ENCODE measurements at places on chromosomes 11 and 22.

DNA sequence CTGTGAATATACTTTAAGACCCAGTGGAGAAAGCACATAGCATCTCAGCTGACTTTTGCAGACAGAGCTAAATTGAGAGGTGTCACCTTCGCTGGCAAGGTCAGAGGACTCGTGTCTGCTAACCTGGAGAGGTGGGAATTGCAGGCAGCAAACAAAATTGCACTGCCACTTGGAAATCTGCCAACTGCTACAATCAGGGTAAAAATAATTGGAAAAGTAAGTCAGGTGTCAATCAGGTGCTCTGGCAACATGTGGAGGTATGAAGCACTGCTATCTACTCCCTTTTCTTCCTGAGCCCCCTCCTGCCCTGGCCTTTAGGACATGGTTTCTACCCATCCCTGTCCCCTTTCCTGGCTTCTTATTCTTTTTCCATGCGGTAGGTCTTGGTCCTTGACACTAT, 24.1 kb upstream of the LRRC55 start:
- DNase-seq = no peak

- no peak for DNase-seq
Measured at GRCh38 chr11:114832532-114833125, 154.3 kb downstream of the NXPE2 start.

GRCh38 chr22:35367331-35367886, 13.5 kb upstream of the HMOX1 start:
- no peak for DNase-seq

GRCh38 chr11:112795142-112795815, 165.9 kb upstream of the NCAM1 start:
- DNase-seq = peak; percentile 26

GRCh38 chr11:80532633-80533232, 1091.9 kb upstream of the TENM4 start:
- DNase-seq = no peak

DNA sequence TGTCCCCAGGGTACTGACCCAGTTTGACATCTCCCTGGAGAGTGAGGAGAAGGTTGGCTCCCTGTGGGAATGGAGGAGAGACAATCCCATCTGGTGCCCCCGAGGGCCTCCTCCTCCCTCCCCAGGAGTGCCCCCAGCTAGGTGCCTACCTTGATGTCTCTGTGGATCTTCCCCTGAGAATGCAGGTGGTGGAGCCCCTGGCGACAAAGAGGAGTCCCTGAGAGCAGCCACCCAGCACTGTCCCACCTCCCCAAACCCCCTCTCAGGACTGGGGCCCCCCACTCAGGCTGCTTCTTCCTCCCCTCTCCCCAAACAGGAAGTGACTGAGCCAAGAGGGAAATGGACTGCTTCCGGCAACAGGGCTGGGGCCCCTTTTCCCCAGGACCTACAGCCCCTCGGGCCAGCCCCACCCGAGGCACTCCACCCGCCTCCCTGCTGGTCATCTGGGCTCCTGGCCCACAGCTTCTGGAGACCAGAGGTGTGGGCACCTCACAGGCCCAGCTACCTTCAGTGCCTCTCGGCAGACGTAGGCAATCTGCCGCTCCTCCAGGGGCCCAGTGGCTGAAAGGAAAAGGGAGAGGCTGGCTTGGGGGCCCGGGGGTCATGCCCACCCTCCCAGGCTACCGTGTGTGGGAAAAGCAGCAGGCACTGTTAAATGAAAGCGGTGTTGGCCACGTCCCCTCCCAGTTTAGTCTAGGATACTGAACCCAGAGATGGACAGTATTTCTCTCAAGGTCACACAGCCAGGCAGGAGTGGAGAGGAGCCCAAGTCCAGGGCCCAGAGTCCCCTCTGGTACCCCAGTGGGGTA, 1.2 kb downstream of the MAP4K2 start:
- no peak for DNase-seq

DNA sequence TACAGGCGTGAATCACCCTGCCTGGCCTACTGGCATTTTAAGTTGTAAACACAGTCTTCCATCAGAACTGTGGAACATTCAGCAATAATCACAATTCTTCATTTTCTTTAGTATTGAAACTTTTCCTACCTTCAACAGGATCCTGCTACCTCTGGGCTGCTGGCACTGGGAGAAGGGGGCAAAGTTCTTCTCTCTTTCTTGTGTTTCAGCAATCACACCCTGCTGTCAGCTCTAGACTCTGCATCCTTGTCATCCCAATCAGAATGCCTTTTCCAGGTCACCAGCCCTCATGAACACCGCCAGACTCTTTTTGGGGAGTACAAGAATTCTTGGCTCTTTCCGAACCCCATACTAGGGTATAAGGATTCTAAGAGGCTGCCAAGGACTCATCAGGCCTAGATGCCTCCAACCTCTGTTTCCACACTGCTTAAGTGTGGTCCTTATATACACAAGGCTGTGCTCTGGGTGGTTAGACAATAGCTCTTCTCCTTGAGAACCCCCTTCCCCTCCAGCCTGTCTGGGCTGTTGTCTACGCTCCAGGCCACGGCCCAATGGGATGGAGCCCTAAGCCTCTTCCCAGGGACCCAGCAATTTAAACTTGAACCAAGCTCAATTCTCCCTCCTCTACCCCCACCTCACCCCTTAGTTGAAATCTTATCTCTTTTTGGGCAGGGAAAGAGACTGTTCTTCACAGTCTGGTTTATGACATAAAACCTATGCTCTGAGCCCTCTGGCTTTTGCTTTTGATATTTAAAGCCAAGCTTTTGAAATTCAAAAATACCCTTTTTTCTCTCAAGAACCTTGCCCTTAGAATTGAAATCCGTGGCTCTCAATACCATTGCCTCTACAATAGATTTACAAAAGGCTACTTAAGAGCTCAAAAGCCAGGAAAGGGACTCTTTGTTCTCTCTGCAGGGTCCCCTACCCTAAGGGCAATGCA, 327.4 kb downstream of the BUD13 start:
- DNase-seq = no peak

GRCh38 chr11:127071606-127072005, 71.0 kb upstream of the KIRREL3 start:
- DNase-seq = no peak

DNA sequence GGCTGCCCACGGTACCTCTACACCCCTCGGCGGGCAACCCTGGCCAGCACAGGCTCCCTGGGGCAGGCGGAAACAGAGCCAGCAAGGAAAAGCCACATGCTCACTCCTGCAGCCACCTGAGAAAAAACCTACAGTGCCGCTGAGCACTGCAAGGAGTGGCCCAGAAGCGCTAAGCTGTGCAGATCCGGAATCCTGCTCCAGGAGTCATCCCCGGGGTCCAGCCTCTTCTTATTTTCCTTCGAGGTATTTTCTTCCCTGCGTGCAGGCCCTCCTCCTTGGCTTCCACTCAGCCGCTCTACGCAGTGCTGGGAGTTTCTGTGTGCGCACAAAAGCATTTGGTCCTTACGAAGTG, 81.0 kb downstream of the TRMU start:
- no peak for DNase-seq

DNA sequence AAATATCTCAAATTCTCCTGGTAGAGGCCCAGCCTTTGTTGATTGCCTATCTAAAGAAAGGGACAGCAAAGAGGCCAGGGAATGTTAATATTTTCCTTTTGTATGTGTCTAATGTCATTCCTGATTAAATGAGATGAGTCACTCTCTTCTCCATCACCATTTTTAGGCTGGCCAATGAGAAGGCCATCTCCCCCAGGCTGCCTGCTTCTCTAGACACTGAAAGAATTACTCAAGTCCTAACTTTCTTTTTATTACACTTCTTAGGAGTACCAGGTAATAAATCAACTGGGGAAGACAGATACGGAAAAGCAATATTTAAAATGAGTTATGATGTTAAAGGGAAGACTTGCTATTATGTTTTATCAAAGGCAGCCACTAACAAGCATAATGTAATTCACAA, 259.2 kb upstream of the SORL1-AS1 start:
- no peak for DNase-seq

- no peak for DNase-seq
Measured at GRCh38 chr11:119791701-119792151, 62.7 kb upstream of the NECTIN1 start.

GRCh38 chr22:26265281-26265680, 96.0 kb downstream of the SEZ6L start:
- DNase-seq = no peak

GRCh38 chr22:45971408-45972028, 5.4 kb downstream of the WNT7B start:
- DNase-seq = no peak

DNA sequence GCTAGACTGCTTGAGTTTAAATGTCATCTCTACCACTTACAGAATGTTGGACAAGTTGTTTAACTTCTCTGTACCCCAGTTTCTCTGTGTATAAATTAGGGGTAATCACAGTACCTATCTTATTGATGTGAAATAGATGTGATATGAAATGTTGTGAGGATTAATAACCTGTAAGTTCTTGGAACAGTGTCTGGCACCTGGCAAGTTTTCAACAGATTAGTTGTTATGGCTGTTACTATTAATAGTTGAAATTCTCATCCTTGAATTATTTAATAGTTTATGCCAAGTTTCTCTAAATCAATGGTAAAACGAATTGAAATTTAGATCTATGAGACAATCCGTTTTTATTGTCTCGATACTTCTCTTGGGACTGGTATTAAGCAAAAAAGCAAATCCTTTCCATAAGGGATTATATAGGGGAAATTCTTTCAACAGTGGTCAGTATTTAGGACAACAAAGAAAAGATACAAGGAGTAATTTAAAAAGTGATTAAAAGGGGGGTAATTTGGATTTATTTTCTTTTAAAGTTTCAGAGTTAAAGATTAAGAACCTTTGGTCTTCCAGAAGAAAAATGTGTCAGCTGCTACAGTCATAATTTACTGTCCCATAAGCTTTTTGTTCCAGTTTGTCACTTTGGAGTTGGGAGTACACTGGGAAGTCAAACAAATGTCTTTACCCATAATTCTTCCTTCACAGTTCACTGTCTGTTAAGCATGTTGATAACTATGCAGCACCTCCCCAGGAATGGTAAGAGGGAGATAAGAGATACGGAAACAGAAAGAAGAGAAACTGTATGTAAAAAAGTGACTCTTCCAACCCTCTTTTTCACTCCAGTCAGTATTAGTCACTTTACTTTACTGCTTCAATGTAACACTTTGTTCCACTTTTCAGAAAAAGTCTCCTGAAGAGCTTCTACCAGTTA, 13.2 kb downstream of the PDE3B start:
- DNase-seq = no peak

GRCh38 chr11:124763156-124763947, 1.3 kb upstream of the ESAM start:
- peak; percentile 40 for DNase-seq

DNA sequence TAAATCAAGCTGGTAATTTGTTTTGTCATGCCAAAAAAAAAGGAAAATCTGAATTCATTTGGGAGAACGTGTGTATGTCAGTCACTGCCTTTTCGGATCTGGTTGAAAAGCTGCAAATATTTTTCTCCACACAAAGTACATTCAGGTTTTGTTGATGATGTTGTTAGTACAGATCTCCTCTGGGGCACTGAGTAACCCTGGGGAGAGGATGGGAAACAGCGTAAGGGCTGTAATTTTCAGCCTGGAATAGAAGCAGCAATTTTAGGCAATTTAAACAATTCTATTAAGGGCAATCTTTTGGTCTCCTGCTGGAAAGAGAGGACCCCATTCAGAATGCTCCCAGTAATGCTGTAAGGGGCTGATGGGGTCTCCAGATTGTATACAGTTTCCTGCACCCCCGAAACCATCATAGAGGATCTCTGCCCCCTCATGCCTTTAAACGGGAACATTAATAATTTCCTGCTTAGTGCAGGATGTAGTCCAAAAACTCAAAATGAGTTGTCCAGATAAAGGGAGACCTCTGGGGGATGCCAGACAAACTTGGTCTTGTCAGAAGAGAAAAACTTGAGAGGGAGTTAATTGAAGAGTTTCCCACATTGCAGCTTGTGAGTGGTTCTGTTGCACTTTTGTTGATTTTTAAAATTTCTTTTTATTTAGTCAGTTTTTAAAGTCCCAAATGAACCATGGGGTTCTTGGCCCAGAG, 132.3 kb downstream of the COMMD9 start:
- DNase-seq = no peak

DNA sequence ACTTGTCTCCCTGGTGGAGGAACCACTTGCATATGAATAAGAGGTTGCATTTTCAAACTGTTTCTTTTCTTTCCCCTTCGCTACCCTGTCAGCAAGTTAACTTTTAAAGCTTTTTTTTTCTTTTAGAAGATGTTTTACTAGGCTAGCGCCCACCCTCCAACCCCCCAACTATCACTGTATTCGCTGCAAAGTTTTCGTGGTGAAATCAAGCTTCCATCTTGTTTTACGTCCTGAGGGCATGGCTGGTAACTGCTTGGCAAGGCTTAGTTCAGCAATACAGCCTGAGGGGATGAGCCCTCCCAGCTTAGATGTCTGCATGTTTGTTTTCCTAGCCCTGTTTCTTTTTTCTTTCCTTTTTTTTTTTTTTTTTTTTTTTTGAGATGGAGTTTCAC, 1359.3 kb downstream of the LRRC4C start:
- no peak for DNase-seq

DNA sequence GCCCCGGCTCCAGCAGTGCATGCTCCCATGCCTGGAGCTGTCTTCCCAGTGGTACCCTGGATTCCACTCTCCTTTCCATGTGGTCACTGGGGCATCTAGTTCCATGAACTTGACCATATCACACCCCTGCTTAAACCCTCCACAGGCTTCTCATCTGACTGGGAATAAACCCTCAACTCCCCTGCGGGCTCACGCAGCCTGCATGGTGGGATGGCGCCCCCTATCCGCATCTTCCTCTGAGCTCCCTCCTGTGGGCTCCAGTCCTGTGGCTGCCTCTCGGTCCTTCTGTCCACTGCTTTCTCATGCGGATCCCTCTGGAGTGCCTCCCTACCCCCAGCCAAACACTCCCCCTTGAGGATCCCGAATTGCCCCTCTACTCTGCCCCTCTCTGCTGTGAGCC, 41.4 kb upstream of the TTLL12 start:
- peak; percentile 45 for DNase-seq

DNA sequence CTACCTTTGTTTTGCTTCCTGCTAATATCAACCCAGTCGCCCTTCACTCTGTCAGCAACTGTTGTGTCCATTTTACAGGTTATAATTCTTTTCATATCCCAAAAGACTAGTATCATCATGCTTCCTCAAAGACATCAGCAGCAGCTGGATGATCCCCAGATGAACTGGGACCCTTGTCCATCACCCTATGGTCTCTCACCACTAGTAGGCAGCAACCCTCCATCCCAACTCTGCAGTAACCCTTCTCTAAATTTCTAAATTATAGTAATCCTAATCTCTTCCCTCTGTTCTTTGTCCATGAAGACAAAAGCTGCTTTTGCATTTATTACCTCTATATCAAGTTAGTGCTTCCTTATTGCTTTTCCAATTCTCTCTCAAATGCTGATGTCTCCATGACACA, 1025.8 kb downstream of the FAM181B start:
- no peak for DNase-seq

- peak; percentile 44 for DNase-seq
Measured at GRCh38 chr22:29205594-29206371, at the start of gene EMID1. Gene EMID1, plus strand, starts transcription at chr22:29205896. Its CDS starts 143 bp downstream, at chr22:29206039.

DNA sequence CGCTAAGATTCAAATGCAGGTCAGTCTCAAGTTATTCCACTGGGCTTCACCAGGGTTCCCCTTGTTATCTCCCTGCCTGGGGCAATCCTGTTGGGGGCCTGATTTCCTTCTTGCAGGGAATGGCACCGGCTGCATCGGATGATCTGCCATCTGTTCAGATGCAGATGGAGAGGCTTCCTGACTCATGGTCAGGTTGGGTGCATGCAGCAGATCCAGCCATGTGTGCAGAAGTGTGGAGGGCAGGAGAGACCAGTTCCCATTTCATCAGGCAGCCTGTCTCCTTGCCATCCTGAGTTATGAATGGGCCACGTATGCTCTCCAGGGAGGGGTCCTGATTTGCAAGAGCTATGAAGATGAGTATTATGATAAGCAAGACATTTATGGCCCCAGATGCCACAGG, 161.2 kb upstream of the PLET1 start:
- no peak for DNase-seq

GRCh38 chr11:120219938-120220746, 9.3 kb downstream of the OAF start:
- DNase-seq = no peak
